ENCODE measurements at places on chromosomes 1 and 21.

- no peak for DNase-seq
These were observed 33.0 kb upstream of the TARDBP start for GRCh38 chr1:10979483-10979920.

DNA sequence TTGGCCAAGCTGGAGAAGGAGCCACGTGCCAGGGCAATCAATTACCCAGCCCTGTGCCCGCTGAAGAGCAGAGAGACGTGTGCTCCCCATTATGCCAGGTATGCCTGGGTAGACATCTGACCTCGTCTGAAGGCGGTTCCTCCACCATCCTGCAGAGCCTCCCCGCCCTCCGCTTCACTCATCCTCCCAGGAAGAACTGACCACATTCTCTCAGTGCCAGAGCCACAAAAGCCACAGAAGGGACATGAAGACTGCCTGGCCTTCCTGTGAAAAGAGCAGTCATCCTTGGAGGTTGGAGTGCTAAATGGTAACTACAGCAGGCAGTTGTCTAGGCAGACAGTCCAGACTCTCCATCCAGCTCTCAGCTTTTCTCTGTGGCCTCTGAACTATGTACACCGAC, 12.0 kb downstream of the SYT2 start:
- DNase-seq: no peak

- DNase-seq: no peak
These were observed 14.8 kb downstream of the BCAR3 start for GRCh38 chr1:93666613-93667384.

GRCh38 chr1:67787746-67788145, 45.5 kb downstream of the GNG12 start:
- DNase-seq: no peak

GRCh38 chr1:45753248-45754037, 3.0 kb upstream of the IPP start:
- peak; percentile 38 for DNase-seq

Data from HL-60 (cell line).